ENCODE measurements at places on chromosomes 6 and 20.

- no peak for DNase-seq
Observed at GRCh38 chr6:56072856-56073255, 174.5 kb downstream of the COL21A1 start.

- no peak for DNase-seq
Observed at GRCh38 chr6:144311361-144311760, 26.2 kb downstream of the UTRN start.

DNA sequence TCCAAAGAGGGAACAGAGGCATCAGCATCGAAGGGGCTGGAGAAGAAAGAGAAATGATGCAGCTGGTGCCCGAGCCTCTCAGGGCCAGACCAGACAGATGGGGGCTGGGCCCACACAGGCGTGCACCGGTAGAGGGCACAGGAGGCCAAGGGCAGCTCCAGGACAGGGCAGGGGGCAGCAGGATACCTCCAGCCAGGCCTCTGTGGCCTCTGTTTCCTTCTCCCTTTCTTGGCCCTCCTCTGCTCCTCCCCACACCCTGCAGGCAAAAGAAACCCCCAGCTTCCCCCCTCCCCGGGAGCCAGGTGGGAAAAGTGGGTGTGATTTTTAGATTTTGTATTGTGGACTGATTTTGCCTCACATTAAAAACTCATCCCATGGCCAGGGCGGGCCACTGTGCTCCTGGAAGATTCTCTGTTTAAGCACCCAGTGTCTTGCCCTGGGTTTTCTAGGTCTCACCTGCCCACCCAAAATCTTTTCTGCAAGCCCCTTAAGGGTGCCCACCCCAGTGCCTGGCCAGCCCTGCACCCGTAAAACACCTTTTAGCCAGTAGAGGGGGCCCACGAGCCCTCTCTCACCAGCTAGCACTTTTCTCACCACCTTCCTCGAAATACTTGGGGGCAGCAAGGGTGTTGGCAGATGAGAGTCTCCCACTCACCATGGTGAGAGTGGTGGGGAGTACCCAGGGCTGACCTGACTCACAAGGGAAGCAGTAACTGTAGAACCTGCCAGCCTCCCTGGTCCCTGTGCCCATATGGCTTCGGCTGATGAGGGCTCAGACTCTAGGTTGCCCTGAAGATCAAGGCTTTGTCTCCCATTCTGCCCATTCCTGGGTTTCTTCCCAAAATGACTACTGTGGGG lies 35.7 kb upstream of the ID1 start:
- DNase-seq, result peak; percentile 36

DNA sequence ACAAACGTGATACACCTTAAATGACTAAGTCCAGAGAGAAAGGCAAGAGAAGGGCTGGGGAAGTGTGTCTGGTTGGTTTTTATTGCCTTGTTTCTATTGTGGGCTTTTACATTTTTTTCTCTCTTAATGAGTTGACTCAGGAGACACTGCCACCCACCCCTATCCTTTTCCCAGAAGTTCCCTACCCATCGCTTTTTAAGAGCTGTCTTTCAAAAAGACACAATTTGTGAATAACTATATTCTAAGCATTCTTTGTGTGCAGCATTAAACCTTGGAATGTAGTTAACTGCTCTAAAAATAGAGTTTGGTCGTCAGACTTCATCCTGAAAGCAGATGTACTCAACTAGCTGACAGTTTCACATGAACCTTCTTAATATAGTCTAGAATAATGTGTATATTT lies 174.9 kb downstream of the ISM1 start:
- no peak for DNase-seq

DNA sequence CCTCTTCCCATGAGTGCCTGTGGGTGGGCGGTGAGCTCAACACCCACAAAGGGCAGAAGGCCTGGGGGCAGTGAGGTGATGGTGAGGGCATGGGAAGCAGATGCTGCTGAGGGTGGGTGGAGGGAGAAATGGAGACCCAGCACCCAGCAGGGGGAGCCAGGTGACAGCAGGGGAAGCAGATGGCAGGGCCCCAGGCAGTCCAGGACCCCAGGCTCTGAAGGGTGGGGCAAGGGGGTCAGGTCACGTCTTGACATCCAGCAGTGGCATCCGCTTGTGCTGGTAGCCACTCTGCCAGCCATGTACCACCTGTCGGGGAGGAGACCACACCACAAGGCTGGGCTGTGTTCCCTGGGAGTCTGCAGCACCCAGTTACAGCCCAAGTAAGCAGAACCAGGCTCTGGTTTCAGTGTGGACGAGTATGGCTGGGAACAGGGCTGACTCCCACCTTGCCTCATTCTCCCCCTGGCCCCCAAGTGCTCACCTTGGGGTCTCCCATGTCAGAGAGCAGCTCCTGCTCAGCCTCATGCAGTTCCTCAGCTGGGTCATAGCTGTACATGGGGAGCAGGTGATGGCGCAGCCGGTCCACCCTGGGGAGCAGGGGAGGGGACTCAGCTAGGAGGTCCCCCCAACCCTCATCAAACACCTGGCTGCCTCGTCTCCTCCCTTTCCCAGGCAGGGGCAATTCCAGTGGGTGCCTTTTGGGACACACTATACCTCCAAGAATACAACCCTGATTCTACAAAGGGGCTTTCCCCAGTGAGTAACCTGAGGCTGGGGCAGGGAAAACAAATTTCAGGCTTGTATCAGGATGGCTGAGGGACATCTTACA lies 2.0 kb downstream of the SMIM29 start:
- DNase-seq, result peak; percentile 20

- no peak for DNase-seq
Observed at GRCh38 chr6:118581489-118581959, 33.4 kb downstream of the PLN start.

- DNase-seq, result no peak
Observed at GRCh38 chr6:24458134-24458533, 31.2 kb downstream of the GPLD1 start.

- DNase-seq, result no peak
Observed at GRCh38 chr6:88422831-88423230, 256.7 kb upstream of the CNR1 start.

DNA sequence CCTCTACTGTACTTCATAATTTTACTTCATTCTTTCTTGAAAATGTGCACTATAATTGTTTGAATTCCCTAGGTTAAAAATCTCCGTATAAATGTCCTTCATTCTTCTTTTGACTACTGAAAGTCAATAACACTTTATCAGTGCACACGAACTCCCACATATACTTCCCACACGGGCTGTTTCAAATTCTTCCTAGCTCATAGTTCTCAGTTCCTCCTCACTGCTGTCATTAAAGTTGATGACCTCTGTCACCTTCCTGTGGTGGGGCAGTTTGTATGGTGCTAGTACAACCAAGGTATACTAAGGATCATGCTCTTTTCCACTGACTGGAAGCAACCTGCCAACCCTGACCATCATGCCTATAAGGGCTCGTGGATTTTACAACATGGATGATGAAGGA lies 40.0 kb upstream of the CD2AP start:
- DNase-seq, result no peak

- no peak for DNase-seq
Observed at GRCh38 chr6:130417951-130418350, 52.1 kb downstream of the TMEM200A start.

- no peak for DNase-seq
Observed at GRCh38 chr20:22008456-22008855, 303.0 kb downstream of the PAX1 start.

- DNase-seq, result no peak
Observed at GRCh38 chr20:51889466-51889865, 87.1 kb upstream of the SALL4 start.

- DNase-seq, result no peak
Observed at GRCh38 chr20:34979366-34980153, 23.9 kb downstream of the MYH7B start.

- no peak for DNase-seq
Observed at GRCh38 chr6:143485967-143486366, 25.6 kb downstream of the FUCA2 start.

DNA sequence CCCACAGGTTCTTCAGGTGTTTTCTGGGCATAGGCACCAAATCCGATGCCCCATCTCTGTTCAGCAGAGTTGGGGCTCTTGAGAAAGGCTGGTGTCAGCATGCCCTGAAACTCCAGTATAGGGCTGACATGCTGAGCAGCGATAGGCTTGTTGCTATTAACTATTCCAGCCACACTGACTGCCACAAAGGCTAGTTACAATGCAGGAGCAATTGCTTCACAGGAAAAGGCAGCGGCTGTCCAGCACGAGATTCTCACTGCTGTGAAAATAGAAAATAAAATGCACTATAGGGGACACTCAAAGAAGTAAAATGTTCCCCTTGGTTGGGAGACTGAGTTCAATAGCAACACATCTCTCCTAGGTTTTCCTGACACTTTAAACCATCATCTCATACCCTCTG lies 112.4 kb downstream of the BFSP1 start:
- DNase-seq, result no peak

GRCh38 chr20:35756404-35756803 lies 14.3 kb upstream of the RBM39 start:
- DNase-seq, result no peak

DNA sequence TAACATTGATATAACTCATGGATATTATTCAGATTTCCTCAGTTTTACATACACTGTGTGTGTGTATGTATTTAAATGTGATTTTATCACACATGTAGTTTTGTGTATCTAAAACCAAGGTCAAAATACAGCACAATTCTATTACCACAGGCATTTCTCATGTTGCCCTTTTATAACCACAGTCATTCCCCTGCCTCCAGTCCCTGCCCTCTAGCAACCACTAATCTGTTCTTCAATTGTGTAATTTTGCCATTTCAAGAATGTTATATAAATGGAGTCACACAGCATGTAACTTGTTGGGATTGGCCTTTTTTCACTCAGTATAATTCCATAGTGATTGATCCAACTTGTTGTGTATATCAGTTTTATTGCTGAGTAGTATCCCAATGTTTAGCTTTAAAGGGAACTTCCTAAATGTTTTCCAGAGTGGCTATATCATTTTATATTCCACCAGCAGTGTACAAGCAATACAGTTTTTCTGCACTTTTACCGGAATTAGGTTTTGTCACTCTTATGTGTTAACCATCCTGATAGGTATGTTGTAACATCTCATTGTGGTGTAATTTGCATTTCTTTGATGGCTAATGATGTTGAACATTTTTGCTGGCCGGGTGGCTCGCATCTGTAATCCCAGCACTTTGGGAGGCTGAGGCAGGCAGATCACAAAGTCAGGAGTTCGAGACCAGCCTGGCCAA lies 338.2 kb downstream of the SOX4 start:
- DNase-seq, result no peak

GRCh38 chr20:23065266-23066201 lies 16.1 kb upstream of the THBD start:
- no peak for DNase-seq

- DNase-seq, result no peak
Observed at GRCh38 chr6:67952121-67952520, 683.0 kb upstream of the ADGRB3 start.

GRCh38 chr6:158160932-158161539 lies 7.0 kb downstream of the SERAC1 start:
- no peak for DNase-seq

GRCh38 chr20:19823971-19824370 lies 65.9 kb downstream of the RIN2 start:
- no peak for DNase-seq

DNA sequence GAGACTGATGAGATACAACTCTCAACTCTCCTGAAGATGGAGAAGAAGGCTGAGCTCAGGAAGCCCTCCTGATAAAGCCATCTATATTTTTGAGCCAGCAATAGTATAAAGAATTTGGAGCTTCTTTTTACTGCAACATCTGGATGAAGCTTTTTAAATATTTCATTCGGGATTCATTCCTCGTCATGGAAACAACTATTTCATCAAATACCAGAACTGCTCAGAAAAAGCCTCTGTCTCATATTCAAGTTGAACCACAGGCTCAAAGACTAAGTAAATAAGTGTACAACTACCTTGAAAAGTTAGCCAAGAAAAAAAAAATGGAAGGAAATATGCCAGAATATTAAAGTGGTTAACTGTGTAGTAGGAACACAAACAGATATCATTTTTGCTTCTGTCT lies 37.8 kb downstream of the PTPRT start:
- no peak for DNase-seq

DNA sequence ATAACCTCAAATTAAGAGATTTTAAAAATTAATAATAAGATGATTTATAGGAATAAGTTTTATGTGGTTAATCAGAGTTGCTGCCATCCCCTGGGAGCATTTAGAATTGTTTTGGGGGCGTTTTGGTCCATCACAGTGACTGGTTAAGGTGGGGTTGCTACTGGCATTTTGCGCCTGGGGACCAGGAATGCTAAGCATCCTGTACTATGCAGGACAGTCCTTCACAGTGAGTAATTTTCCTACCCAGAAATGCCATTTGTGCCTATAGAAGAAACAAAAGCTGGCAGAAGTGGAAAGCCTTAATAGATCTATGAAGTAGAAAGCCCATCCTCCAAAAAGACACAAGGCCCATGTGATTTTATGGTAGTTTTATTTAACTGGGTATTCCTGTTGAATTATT lies 118.0 kb downstream of the ANKS1A start:
- DNase-seq, result no peak

DNA sequence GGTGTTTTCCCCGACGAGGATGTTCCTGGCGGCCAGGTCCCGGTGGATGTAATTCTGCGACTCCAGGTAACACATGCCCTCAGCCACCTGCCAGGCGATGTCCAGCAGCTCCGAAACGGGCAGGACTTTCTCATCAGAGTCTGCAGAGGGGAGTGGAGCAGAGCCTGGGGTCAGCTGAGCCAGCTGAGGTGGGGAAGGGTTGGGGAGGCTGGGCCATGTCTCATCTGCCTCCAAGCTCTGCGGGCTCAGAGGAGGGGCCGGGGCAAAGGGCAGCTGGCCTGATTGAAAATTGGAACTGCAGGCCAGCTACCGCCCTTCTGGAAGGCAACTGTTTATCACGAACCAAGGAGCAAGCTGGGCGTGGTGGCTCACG lies 6.4 kb downstream of the PTK6 start:
- no peak for DNase-seq

GRCh38 chr6:109991201-109992101 lies 13.3 kb downstream of the GPR6 start:
- DNase-seq, result no peak

DNA sequence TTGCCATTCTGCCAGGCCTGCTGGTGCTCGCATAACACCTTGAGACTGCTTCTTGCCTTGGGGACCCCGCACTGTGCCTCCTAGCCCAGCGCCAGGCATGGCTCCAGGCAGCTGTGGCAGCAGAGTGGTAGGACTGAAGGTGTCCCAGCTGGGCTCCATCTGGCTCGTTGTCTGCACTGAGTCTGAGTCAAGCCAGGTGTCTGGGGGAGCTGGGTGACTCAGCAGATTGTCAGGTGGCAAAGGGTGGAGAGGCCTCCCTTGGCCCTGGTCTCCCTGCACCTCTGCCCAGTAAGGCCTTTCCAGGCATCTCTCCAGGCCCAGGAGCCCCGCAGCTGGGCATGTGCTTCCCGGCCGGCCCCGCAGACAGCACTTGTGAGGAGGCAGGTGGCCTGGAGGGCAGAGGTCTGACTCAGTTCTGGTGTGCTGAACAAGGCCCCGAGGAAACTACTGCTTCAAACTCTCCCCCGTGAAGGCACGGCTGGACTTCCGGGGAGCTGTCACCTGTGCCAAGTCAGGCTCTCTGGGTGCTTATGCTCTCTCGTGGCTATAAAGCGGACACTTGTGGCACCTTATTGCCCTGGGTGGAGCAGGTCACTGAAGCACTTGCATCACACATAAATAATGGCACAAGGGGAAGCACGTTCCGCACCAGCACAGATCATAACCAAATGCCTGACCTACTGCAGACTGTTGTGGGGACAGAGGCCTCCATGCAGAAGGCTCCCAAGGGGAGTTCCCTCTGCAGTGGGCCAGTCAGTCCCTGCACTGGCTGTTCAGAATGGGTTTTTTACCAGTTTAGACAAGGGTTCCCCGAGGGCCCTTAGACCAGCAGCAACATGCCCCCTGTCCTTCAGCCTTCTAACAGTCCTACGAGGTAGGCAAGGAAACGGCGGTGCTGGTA lies 27.5 kb downstream of the FOXC1 start:
- no peak for DNase-seq

All from activated CD4-positive, CD25-positive, alpha-beta regulatory T cell (primary cell).